ENCODE measurements at places on chromosomes 1 and 21.

DNA sequence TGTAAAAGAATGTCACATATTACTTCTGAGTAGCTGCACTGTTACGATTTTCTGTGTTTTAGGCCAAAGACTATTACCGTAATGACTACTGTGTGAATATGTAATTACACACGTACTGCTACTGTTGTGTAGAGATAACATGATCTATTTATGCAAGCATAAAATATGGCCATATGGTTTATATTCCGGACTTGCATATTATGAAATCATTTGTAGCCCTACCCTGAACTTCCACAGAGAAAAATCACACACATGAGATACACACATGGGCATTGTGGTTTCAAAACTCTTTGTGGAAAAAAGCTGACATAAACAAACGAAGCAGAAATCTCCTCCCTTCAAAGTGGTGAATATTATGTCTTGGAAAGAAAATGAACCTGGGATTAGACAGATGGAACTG lies 373.0 kb upstream of the ADAMTS5 start:
- DNase-seq = no peak

DNA sequence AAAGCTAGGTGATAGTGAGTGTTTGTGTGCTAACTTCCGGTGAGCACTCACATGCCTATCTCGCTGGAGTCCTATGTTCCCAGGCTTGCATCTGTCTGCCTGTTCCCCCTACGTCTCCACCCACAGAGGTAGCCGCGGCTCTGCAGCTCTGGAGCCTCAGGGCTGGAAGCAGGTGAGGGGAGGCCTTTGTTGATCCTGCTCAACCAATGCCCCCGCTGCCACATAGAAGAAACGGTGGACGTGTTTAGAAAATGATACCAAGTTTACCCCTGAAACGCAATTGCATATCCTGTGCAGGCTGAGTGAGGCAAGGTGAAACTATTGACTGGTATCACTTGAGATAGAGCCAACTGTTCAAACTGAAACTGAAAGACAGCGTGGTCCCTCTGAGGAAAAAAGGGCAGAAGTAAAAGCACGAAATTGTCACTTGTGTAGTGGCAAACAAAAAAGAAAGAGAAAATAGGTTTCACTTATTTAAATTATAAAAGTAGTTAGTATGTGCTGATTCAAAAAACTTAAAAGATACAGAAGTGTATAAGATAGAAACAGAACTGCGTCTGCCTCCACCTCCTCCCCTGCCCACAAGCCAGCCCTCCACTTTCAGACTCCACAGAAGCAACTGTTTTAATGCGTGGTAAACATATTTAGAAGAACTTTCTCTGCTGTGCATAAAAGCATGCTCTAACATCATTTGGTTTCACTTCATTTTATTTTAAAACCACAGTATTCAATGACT lies 38.6 kb upstream of the ETS2 start:
- no peak for DNase-seq

- no peak for DNase-seq
Observed at GRCh38 chr1:162111572-162111971, 42.1 kb downstream of the NOS1AP start.

- no peak for DNase-seq
Observed at GRCh38 chr1:186611156-186611555, 69.1 kb downstream of the PTGS2 start.

- DNase-seq = peak; percentile 58
Observed at GRCh38 chr1:226736908-226737818, 1.9 kb downstream of the ITPKB start.

DNA sequence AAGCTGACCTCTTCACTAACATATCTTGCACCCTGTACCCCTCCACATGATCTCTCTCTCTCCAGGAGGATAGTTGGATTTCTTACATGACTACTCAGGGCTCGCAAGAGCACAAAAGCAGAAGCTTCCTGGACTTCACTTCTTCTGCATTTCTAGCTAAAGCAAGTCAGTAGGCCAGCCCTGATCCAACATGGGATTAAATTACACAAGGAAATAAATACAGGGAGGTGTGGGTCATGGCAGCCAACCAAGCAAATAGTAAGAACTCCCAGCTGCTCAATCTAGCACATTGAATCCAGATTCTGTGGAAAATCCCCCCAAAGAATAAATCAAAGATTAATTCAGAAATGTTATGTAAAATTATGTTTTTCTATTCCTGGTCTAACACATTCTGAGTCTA lies 33.3 kb downstream of the KLHDC7A start:
- no peak for DNase-seq

DNA sequence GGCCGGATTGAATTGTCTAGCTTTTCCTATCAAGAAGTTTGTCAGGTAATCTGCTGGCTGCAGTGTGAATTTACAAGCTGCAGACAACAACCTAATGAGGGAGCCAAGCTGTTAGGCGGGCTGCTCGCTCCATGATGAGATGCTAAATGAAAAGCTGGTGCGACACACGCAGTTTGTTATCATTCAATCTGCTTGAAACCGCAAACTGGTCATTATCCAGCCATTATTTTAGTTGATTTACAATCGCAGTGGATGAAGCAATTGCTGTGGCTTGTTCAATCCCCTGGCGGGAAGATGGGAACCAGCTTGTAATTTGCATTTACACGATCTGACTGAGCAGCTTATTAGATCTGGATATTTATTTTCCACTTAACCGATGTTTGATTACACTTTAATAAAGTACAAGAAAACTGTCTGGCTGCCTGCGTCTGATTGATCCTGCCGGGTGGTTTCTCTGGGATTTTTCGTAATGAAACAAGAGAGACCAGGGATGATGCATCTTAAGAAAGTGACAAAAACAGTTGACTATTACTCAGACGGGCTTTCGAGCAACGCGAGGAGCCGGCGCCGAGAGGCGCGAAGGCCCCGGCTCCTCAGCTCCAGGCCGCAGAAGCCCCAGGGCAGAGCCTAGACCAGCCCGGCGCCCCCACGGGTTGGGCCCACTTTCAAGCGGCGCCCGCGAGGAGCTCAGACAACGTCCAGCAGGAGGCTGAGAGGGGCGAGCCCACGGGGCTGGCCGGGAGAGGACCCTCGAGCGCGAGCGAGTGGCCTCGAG lies 118.0 kb upstream of the BARHL2 start:
- peak; percentile 26 for DNase-seq

- DNase-seq = no peak
Observed at GRCh38 chr1:167587872-167588271, 34.3 kb upstream of the CREG1 start.

- no peak for DNase-seq
Observed at GRCh38 chr1:50658459-50659076, 235.3 kb upstream of the DMRTA2 start.

DNA sequence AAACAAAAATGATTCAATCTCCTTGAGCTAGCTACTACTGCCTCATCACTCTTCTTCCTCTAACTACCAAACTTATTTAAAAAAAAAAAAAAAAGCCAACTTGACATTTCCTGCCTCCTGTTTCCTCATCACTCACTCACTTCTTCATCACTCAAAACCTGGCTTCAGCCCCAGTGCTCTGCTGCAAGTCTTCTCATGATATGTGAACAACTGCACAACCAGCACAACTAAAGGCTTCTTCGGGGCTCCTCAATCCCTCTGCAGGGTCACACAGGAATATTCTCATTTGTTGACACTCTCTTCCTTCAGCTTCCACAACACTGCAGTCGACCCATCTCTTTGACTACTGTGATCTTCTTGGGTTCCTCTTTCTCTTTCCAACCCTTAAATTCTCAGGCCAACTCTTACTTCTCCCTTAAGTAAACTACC lies 7.6 kb downstream of the MTF1 start:
- DNase-seq = no peak

DNA sequence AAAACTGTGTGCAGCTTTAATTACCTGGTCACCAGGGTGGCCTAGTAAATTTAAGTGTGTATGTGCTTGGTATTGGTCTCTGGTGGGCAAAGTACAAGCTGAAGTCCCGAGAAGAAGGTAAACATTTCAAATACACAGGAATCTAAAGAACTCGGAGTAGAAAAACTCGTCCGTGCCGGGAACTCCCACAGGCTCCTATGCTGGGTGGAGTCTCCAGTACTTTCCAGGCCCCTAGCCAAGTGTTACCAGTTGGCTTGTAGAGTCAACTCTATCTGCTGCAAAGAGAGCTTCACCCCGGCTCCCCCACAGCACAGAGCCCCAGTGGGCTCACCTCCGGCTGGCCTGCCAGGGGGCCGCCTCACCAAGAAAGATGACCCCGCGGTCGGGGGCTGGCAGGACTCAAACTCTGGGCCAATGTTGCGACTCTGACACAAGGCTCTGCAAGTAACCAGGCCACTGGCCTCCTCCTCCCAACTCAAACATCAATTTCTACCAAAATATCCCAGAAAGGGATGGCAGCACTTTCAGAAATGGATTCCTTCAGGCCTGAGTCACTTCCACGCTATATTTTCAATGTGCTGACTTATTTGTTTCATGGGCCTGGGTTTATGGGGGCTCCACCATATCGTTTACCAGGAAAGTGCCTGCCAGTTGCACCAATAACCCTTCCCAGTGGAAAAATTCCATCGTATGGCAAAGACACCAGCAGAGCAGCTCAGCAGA lies 73.9 kb downstream of the SLC66A1 start:
- DNase-seq = peak; percentile 89

- no peak for DNase-seq
Observed at GRCh38 chr1:209444961-209445360, 138.6 kb upstream of the CAMK1G start.

- DNase-seq = peak; percentile 76
Observed at GRCh38 chr1:233240829-233241682, 54.5 kb downstream of the PCNX2 start.

DNA sequence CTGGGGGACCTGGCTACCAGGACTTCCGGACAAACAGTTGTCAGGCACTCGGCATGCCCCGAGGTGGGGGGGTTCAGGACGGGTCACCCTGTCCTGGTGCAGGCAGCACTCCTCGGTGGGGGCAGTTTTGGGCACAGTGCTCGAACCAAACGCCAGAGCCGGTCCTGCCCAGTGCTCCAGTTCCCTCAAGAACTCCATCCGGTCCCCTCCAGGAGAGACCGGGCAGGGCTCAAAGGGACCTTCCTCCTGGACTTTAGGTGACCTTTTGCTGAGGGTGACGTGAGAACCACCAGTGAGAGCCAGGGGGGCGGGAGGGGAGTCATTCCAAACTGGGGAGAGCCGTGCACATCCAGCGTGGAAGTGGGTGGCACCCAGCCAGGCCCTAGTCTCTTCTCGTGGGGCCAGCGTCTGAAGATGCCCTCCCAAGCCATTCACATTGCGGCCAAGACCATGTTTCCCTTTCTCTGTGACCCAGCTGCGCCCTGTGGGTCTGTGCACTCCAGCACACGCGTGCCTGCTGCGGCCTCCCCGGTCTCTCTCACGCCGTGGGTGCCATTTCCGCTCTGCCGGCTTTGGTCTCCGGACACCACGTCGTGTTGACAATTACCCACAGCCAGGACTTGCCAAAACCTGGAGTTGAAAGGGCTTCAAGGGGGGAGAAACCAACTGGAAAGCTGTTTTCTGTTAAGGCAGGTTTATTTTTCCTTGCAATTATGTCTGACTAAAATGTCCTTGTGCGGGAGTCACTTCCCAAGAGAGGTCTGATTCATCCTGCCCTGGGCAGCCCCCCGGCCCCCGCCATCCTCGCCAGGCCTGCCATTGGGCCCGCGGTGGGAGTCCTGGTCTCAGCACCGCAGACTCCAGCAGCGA lies 178.8 kb upstream of the ARHGEF16 start:
- no peak for DNase-seq

DNA sequence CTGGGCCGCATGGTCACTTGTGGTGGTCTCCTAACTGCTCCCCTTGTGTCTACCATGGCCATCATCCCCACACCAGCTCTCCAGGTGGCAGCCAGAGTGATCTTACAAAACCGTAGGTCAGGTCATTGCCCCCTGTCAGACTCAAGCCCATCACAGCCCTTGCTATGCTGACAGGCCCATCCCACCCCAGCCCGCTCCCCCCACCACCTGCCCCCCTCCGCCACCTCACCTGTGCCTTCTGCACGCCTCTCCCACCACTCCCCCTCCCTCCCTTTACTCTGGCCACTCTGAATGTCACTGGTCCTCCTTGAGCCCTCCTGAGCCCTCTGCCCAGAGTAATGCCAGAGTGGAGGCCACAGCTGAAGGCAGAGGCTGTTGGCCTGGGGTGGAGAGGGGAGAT lies 28.5 kb downstream of the TEX35 start:
- DNase-seq = no peak

GRCh38 chr21:34363733-34364132 lies at the start of gene KCNE2:
Gene KCNE2 (plus strand): TSS chr21:34364006. CDS start chr21:34370479, 6,473 bp downstream.
- DNase-seq = peak; percentile 9

GRCh38 chr1:162566870-162567269 lies 5.3 kb downstream of the UAP1 start:
- DNase-seq = no peak

DNA sequence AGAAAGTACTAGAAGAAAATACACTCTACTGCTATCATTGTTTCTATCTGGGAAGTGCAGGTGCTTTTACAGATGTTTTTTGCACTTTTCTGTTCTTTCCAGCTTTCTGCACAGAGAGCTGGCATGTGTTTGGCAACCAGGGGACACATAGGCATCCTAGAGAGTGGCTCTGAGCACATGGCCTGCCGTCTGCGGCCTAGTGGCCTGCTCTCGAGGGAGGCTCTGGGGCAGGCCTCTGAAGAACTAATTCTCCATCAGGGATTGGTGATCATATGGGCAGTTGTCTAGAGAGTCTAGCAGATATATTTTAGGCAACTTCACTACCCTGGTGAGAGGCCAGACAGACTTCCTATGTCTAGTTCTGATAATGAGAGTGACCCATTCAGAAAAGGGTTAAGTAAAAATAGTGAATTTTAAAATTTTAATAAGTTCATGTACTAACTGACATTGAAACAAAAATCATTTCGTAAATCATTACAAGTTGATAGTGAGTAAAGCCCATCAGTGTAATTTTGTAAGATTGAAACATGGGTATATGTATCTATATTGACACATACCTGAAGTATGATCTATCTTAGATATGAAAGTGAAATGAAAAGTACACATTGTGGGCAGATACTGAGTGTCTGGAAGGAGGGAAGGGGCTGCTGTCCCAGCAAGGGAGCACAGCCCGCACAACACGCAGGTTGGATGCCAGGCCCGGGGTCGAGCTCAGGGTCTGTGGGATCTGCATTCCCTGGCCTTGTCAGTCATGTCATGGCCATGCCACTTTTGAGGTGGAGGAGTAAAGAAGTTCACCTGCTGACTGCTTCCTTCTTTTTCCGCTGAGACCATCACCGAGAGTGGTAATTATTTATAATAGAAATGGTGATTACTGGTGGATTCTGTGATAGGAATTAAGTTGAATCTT lies 79.8 kb downstream of the PCBP3 start:
- DNase-seq = no peak

GRCh38 chr1:212587016-212587887 lies 21.3 kb upstream of the ATF3 start:
- DNase-seq = no peak

DNA sequence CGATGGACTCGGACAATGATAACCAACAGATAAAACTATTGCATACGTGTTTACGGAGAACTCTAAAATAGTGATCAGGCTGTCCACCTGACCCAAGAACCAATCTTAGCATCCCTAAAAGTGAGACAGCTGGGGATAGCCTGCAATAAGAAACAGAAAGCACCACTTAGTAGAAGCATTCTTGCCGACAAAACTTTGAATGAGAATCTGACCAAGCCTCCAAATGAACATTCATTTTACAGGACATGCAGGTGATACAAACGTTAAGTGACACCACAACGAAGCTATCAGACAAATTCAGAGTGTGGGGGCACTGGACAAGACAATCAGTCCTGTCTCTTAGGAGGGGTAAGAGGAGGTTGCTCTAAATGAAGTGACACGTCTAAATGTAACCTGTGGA lies 1.2 kb downstream of the PSMG1 start:
- no peak for DNase-seq

Data from testis (tissue), 5 donors.